Activated CD8-positive, alpha-beta memory T cell treated with anti-CD3 and anti-CD28 coated beads, Interleukin-2, amount 50 U/mL, for 4 hours (primary cell): ENCODE measurements at places on chromosomes 6 and 20.
A peak's percentile ranks its signal among the peaks of the same experiment; 100 is the strongest.

GRCh38 chr6:52537001-52537753 lies 39.7 kb downstream of the TRAM2 start:
- DNase-seq: no peak

GRCh38 chr6:166707045-166707444 lies 80.0 kb upstream of the RPS6KA2 start:
- no peak for DNase-seq

DNA sequence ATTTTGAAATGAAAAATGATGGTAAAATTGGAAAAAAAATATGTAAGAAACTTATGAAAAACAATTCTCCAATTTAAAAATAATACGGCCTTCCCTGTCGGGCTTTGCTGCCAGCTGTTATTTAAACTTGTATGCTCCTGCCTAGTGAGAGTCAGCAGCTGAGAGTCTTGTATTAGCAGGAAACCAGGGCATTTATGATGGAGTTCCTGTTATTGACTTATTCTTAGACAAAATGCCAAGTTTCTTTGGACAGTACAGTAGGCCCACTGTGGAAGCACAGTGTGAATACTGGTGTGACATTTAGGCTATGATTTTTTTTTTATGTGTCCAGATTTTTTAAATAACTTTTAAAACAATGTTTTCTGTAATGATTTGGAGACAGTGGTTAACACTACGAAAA lies 42.1 kb downstream of the GMDS start:
- DNase-seq: no peak

GRCh38 chr20:58377017-58377416 lies 12.0 kb upstream of the VAPB start:
- no peak for DNase-seq

GRCh38 chr6:106470811-106471210 lies 110.3 kb downstream of the CRYBG1 start:
- DNase-seq: no peak

GRCh38 chr6:786946-787763 lies 94.2 kb upstream of the EXOC2 start:
- DNase-seq: no peak

- DNase-seq: no peak
Measured at GRCh38 chr6:2434116-2434515, 188.7 kb upstream of the GMDS start.

GRCh38 chr6:158068893-158069799 lies 87.5 kb downstream of the SYNJ2 start:
- no peak for DNase-seq

GRCh38 chr20:10670501-10671220 lies 3.1 kb downstream of the JAG1 start:
- no peak for DNase-seq

DNA sequence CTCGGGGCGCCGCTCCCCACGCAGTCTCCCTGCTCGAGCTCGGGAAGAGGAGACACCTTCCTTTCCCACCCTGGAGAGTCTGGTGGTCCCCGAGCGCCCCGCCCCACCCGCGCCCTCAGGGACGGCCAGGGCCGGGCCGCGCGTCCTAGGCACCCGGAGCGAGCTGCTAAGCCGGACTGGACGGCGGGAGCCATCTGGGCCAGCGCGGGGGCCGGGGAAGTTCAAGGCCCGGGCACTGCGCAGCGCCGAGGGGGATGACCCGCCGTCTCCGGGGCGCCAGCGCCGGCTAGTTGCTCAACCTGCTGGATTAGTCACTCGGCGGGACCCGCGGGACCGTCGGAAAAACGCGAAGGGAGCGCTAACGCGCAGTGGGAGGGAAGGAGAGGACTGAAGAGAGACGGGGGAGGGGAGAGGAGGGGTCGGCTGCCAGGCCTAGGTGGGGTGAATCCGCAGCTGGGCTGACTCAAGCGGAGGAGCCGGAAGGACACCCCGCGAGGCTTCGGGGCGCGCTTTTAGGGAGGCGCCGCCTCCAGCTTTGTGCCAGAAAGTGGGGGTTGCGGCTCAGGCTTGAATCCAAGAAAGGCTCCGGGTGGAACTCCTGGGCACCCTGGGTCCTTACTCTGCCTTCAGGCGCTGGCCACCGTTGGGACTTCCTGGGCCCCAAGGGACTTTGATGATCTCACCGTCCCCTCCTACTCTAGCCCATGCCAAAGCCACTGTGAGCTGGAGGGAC lies 75.7 kb upstream of the FOXP4 start:
- peak; percentile 26 for DNase-seq

GRCh38 chr6:138239774-138240173 lies 21.5 kb upstream of the PBOV1 start:
- no peak for DNase-seq

GRCh38 chr20:33323236-33323635 lies 40.2 kb downstream of the BPIFB1 start:
- no peak for DNase-seq

- no peak for DNase-seq
Measured at GRCh38 chr6:63592886-63593285, 20.6 kb downstream of the LOC128125822 start.

GRCh38 chr6:67877288-67877687 lies 757.8 kb upstream of the ADGRB3 start:
- no peak for DNase-seq

DNA sequence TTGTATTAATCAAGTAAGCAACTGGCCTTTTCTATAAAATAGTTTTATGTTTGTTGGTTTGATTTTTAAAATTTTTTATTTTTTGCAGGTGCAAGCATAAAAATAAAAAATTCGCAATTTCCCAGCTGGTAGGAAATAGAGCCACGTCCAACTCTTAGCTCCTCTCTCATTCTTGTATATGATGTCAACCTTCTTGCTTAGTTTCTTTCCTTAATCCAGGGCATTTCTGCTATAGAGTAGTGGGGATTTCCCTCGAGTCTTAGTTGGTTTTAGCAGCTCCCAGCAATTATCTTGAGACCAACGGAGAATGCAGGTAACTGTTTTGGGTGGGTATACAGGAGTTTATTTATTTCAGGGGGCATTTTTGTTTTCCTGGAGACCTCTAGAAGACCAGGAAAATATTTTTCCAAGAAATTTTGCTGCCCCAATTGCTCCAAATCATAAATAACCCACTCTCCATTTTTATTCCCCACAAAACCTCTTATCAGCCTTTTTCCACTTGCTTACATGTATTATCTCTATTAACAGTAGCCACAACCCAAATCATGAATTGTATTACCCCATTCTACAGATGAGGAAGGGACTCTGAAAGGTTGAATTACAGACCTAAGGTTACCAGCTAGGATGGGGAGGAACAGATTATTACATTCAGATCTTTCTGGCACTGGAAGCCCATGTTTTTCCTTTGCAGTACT lies 18.4 kb downstream of the PHACTR2 start:
- DNase-seq: no peak

- no peak for DNase-seq
Measured at GRCh38 chr6:119612911-119613381, 263.4 kb upstream of the MAN1A1 start.

DNA sequence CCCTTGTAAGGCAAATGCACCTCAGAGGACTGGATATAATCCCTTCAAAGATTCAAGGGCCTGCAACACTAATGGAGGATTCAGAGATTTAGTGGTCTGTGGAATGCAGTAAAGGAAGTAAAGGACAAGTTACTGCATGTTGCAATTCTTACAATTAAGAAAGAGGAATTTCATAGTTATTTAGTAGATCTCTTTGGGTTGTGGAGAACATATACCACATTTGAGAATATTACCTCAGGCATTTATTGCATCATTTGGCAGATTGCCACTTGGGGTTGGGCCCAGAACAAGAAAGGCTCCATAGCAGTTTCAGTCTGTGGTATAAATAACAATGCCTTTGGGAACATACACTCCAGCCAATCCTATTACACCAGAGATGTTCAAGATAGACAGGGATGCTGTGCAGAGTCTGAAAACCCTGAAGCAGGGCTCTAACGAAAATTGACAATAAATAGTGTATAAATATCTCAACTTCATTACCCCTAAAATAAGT lies 20.9 kb upstream of the EPM2A start:
- DNase-seq: no peak

DNA sequence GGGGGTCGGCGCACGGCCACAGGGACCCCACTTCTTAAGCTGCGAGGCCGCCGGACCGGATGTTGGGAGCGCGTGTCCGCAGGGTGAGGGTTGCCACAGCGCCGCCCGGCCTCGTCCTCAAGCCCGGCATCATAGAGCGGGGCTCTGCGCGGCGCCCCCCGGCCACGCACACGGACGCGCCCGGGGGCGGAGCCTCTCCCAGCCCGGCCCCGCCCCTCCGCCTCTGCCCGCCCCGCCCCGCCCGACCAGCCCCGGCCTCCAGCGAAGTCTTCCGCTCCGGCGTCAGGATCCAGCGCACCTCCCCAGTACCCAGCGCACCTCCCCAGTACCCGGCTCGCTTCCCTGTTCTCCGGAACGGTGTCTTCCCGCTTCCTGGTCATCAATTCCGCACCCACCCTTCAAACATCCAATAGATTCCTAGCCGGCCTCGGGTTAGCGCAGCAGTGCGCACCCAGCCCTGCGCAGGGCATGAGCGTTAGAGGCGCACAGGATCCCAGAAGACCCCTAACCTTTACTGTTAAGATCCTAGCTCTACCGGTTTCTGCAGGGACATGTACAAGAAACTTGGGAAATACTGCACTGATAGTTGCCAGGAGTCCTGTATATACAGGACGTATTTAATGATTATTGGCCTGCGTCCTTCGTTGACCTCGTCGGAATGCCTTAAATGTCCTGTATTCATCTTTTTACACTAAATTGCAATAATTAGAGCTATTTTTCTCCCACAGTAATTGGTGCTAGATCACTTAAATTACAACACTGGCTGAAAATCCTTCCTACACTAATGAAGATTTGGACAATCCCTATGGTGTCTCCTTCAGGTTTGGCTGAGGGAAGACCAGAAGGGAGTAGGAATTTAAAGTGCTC lies 535 bp upstream of the DNAAF9 start:
- DNase-seq: peak; percentile 69
